Stimulated activated CD4-positive, alpha-beta T cell treated with anti-CD3 and anti-CD28 coated beads, Interleukin-1b, Interleukin-23, amount 100 ng/mL, for 1 hour (primary cell): ENCODE measurements at places on chromosomes 4 and X.

GRCh38 chr4:138392751-138393308 lies 150.7 kb upstream of the SLC7A11 start:
- no peak for DNase-seq

- no peak for DNase-seq
Observed at GRCh38 chr4:161815841-161816240, 348.0 kb downstream of the FSTL5 start.

DNA sequence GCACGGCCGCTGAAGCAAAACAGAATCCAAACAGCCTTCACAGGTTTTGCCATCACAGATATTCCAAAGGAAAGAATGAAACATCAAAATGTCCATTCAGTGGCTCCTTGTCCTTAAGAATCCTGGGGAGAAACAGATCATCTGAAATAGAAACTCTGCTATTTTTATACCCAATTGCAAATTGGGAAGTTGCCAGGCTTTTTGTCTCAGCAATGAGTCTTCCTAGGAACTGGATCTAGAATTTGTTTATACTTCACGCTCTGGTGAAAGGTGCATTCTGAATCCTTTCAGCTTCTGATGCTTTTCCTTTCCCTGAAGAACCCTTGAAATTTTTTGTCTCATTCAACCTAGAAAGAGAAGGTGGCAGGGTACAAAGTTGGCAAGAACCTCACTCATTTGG lies 218.9 kb downstream of the FBXW7 start:
- no peak for DNase-seq

DNA sequence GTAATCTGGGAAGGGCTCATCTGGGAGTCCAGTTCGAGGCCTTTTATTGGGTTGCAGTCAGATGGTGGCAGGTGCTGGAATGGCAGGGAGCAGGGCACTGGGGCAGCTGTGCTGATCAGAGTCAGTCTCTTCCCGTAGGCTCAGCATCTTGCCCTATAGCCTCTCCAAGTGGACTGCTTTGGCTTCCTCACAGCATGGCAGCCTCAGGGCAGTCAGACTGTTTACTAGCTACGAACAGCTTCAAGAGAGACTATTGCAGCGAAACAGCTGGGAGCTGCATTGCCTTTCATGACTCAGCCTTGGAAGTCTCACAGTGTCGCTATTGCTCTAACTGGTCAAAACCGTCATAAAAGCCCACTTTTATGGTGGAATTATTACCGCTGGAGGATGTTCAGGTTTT lies 26.8 kb upstream of the DUSP21 start:
- DNase-seq = no peak

GRCh38 chrX:109890910-109891502 lies 111.9 kb upstream of the TMEM164 start:
- DNase-seq = peak; percentile 5

DNA sequence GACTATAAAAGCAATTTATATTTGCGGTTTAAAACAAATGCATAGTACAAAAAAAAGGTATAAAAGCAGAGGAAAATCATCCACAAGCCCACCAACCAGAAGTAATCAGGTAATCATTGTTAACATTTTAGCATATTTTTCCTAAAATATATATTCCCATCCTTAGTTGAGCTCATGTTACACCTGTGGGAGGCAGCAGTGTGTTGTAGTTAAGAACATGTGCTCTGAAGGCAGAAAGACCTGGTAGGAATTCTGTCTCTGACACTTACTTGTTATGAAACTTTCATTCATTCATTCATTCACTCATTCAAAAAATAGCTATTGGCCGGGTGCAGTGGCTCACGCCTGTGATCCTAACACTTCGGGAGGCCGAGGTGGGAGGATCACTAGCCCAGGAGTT lies 15.4 kb upstream of the CDKL5 start:
- DNase-seq = no peak

GRCh38 chrX:103831342-103831802 lies 685 bp downstream of the RAB9B start:
- DNase-seq = no peak

DNA sequence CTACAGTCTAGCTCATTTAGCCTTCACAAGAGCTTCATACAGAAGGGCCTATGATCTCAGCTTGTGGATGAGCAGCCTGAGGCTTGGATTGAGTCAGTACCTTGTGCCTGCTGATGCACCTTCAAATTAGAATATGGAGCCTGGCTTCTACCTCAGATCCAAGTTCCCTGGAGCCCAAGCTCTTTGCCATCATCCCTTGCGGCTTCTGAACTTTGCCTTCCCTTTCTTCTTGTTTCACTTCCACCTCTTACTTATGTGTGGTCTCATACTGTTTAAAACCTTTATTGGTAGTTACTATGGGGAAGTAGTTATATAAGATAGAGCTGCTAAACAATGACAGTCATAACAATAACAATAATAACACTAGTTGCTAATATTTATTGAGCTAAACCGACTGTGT lies 84.3 kb upstream of the AFF2 start:
- no peak for DNase-seq

DNA sequence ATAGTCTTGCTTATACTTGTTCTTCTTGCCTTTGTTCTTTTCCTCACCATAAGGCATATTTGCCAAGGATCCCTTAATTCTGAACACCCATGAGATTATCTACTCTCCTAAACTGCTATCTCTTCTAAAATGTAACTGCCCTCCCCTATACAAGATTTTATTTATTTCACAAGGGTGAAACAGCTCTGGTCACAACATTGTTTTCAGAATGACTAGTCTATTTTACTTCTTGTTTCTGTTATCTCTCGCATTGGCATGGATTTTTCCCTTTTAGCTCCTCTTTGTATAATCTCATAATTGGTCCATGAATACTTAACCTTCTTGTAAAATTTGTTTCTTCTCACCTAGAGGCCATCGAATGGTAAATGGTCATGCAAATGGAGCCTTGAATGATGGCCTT lies 17.2 kb upstream of the COL25A1 start:
- no peak for DNase-seq

- DNase-seq = no peak
Observed at GRCh38 chrX:10554612-10555270, 65.6 kb downstream of the MID1 start.

GRCh38 chr4:37531151-37531550 lies 155.0 kb downstream of the RELL1 start:
- DNase-seq = no peak

GRCh38 chr4:167544391-167544790 lies 310.1 kb upstream of the SPOCK3 start:
- no peak for DNase-seq

- DNase-seq = no peak
Observed at GRCh38 chrX:44891642-44892041, 18.7 kb downstream of the KDM6A start.

DNA sequence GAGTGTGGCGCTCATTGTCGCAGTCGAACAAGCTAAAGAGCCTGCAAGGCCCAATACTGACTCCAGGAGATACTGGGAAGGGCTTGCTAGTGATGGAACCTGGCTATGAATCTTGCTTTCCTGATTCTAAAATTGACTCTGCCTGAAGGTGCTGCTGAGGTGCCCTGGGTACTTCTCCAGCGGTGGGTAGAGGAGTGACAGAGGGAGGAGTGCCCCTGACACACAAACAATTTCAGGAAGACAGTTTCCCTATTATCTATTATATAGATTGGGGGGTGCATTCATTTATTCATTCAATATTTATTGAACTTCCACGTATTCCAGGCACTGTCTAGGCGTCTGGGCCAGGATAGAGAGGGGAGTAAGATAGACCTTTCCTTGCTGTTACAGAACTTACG lies 339.2 kb upstream of the GATB start:
- DNase-seq = no peak

DNA sequence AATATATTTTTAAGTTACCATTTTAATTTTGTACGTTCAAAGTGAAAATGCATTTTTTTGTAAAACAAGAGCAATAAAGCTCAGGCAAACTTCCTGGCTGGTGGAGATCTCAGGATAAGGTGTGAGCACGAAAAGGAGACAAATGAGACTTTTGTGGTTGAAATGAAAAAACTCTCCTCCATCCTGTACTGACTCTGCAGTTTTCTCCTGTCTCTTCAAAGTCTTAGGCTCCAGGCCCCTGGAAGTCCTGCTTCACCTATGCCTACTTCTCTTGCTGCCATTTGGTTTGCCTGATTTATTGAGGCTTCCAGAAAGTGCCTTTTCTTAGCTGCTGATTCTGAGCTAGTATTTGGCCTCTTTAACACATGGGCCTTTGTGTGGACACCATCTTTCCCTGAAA lies 77.7 kb downstream of the MAML3 start:
- no peak for DNase-seq

DNA sequence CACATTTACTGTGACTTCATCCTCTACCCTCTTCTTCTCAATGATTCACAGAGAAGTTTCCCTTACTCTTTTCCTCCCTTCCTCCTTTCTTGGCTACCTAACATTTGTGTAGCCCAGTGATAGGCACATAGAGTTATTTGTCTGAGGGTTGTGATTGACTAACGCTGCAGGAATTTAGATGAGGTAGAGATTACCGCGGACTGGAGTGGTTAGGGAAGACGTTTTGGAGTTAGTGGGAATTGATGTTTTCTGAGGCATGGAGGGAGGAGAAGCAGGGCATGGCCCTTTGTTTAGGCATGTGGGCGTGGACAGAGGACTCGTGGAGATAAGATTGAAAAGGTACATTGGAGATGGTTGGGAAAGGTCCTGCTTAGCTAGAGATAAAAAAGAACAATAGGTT lies 246.7 kb downstream of the GPAT3 start:
- DNase-seq = no peak

DNA sequence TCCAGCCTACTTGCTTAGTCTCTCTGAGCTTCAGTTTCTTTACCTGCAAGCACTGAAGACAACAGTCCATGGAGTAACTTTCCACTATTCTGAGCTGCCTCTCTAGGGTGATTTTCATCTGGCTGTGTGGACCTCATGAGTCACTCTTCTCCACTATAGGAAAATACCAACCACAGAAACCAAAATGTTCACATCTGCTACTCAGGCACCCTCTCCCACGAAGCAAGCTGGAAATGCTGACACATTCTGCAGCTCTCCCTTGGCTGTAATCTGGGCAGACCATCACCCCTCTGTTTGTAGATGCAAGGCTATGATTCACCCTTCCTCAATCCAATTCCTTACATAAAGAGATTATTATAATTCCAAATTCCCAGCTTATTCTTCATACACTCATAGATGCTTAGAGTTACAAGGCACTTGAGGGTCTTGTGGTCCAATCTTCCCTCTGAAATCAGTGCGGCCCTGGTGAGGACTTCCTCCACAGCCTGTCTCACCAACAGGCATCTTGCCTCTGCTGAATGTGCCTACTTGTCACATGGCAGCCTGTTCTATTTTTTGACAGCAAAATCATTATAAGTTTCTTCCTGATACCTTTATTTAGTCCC lies 97.0 kb upstream of the LNX1 start:
- no peak for DNase-seq

DNA sequence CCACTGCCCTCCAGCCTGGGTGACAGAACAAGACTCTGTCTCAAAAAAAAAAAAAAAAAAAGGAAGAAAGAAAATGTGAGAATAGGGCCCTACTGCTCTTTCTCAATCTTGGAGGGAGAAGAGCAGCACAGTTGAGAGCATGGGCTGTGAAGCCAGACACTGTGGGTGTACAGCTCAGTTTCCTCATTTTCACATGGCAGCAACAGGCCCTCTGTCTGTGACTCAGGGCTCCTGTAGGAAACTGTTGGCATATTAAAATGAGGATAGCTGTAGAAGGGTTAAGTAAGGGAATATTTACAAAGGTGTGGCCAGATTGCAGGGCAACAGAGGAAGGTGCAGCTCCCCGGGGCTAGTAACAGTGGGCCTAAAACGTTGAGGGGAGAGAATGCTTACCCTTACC lies 3.4 kb downstream of the AKAP14 start:
- no peak for DNase-seq

DNA sequence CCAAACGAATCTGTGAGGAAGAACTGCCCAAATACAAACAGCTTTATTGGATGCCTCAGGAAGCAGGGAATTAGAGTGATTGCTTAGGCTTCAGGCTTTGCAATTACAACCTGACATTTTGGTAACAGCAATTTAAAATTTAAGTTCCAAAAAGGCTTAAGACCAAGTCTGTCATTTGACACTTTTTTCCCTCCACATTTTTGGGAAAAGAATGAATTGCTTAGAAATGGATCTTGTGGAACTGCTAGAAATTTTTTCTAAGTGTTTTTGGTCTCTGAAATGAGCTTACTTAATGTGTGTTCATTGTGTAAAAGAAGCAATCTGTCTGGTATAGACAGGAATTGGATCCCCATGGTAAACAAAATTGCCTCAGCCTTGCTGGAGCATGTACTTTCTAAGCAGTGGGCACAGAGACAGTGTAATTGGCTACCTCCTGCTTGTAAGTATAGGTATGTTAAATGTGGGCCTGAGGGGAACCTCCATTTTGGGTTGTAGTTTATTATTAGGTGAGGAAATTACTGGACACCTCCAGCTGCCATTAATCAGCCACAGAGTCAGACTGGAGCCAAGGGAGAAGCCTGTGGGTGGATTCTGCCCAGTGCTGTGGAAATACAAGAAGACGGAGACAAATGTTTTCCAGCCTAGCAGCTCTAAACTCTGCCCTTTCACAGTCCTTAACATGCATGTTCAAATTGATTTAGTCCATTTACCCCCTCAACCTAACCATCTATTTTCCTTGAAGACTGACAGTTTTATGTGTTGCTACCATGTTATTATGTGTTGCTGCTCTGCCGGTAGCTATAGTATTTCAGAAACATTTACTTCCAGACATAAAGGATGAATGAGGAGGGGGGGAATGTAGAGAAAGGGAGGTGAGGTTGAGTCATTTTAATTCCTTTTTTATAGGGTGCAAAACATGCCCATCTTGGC lies 473.0 kb downstream of the SPRY1 start:
- DNase-seq = no peak

DNA sequence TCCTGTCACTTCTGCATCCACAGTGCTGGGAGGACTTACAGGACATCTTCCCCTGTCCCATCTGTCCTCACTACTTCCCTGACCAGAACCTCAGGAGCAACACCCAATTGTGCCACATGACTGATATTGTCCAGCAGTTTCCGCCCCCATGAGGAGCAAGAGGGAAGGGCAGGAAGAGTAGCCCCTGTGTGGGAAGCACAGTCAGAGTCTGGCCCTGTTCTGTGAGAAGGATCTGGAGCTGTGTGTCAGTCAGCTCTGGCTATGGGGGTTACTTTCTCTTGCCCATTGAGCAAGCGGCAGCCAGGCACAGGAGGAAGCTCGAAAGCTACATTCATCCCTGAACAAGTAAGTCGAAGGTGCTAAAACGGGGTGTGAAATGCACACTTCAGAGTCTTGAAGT lies 14.8 kb upstream of the TRIM60 start:
- DNase-seq = no peak

DNA sequence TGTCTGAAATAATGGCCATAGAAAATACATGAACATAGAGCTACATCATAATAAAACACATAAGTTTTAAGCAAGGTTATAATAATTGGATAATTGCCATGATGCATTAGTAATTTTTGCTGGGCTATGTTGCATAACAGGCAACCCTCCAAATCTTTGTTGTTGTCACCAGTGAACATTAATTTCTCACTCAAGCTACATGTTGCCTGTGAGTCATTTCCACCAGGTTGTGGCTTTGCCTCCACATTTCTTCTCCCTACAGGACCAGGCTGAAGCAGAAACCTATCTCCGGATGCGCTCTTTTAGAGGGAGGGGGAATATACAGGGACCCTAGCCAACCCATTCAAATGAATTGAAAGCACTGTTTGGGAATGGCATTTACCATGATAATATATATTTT lies 347.7 kb downstream of the GABRG1 start:
- DNase-seq = no peak
